Mucosa of gallbladder (tissue), 1 donor: ENCODE measurements at places on chromosomes 13 and 19.

DNA sequence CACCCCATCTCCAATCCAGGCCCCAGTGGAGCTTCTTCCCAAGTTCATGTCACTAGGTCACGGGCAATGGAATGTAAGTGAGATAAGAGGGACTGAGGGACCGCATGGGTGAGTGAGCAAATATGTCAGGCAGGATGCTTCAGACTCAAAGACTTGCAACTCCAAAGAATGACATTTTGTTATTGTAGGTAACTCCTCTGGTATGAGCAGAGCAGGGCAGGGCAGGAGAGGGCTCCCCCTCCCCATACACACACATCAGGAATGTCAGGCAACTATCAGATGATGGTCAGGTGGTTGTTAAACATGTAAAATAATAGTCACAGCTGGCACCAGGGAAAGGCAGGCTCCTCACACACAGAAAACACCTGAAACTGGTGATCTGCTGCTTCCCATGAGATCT is 10.6 kb downstream of the ERVV-2 start:
- DNase-seq: no peak

DNA sequence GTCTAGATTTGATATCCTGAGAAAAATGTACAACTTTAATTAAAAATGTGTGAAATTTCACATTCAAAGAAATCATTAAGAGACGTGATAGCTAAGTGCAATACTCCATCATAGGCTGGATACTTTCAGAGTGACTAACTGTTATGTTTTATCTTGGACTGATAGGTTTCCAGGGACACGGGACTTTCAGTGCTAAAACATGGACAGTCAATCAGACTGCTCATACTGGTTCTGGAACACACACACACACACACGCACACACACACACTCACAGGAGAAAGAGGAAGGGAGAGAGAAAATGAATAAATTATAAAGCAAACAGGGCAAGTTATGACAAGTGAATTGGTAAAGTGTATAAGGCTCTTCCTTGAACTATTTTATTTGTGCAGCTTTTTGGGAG is 955.9 kb downstream of the SLITRK5 start:
- DNase-seq: no peak

GRCh38 chr13:95444006-95444730 is 108.4 kb upstream of the CLDN10 start:
- DNase-seq: no peak

DNA sequence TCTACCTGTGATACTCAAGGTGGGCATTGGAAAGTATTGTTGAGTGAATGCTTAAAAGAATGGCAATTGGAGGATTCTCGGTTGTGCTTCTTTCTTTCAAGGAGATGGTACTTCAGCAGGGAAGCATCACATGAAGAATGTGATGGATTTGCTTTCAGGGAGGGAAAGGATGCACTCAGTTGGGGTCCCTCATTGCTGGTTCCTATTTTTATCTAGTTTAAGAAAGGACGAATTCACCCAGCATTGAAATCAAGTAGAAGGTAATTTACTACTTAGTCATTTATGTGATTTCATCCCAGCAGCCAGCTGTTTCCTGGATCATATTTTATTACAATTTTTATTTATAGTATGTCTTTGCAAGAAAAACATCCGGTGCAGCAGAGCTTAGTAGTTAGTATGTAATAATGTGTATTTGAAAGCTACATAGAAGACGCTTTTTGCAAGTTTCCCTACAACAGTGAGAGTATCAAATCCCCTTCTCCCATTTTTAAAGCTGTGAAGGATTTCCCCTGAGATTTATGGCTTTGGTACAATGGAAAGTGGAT is 417.9 kb downstream of the GPC5 start:
- no peak for DNase-seq

GRCh38 chr13:87810391-87810801 is 139.2 kb downstream of the SLITRK5 start:
- no peak for DNase-seq
